ENCODE measurements at places on chromosomes 11 and 22. TPM values are rescaled to one million over a fixed set of nuclear protein-coding genes. Genes with fewer than 3 reads are reported as not detected.

DNA sequence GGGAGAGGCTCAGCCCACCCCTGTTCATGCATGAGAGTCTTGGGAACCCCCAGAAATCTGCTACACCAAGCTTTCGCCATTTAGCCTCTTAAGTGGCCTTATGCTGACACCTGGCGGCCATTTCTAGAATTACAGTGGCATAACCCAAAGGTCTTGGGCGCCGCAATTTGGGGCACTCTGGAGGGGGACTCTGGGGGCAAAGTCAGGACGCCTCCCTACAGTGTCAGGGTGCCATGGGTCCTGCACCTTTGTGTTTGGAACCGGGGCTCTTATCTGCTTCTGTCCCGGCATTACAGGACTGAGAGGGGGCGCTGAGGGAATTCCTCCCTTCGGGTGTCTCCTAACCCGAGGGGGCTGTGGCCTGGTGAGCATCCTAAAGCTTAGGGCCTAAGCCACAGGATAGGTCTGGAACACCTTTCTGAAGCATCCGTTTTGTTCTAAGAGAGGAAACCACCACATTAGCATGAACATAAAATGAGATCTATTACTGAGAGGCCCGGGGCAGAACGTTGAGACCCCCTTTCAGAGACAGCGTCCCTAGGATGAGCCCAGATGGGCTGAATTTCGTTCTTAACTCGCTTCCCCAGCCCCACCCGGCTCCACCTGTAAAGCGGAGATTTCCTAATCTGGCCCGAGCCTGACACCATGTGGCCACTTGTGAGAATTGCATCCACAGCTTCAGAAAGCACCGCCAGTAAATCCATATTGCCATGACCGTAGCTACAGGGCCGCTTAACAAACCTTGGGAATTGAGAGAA, 9.3 kb downstream of the INS start:
- no peaks in the 10 kb centered on the region for H3K27me3 ChIP-seq
- no peak overlapping the region for H3K4me3 ChIP-seq
- no peaks in the 10 kb centered on the region for H3K36me3 ChIP-seq
- peaks cover 7% of the 10 kb centered on the region for H3K4me1 ChIP-seq

Gene RFPL1
- not detected for total RNA-seq

- H3K4me1 ChIP-seq = peaks cover 57% of the 10 kb centered on the region
- H3K27me3 ChIP-seq = no peaks in the 10 kb centered on the region
- H3K27ac ChIP-seq = peak overlapping the region; percentile 92
- H3K36me3 ChIP-seq = no peaks in the 10 kb centered on the region
- peak overlapping the region; percentile 98 for H3K4me3 ChIP-seq
- DNase-seq = peak; percentile 90
Observed at GRCh38 chr11:118436639-118437207, 431 bp downstream of the KMT2A start.

Gene FIBIN
- 6.5 TPM for total RNA-seq

Gene APOBEC3H
- 2.2 TPM for total RNA-seq

GRCh38 chr11:73323464-73323863, 15.4 kb downstream of the ARHGEF17 start:
- peak overlapping the region; percentile 71 for H3K27ac ChIP-seq
- H3K36me3 ChIP-seq = no peaks in the 10 kb centered on the region
- peaks cover 83% of the 10 kb centered on the region for H3K4me1 ChIP-seq
- H3K4me3 ChIP-seq = no peak overlapping the region
- DNase-seq = peak; percentile 82
- H3K27me3 ChIP-seq = no peaks in the 10 kb centered on the region

- no peak for DNase-seq
- H3K4me3 ChIP-seq = no peak overlapping the region
- no peaks in the 10 kb centered on the region for H3K4me1 ChIP-seq
- no peaks in the 10 kb centered on the region for H3K36me3 ChIP-seq
- H3K27ac ChIP-seq = no peak overlapping the region
Observed at GRCh38 chr11:121933294-121933693, 182.7 kb downstream of the BLID start.

GRCh38 chr11:100793525-100793924, 106.4 kb downstream of the ARHGAP42 start:
- H3K4me1 ChIP-seq = no peaks in the 10 kb centered on the region
- H3K36me3 ChIP-seq = no peaks in the 10 kb centered on the region
- no peak overlapping the region for H3K27ac ChIP-seq

- peak overlapping the region; percentile 75 for H3K4me3 ChIP-seq
- no peak for DNase-seq
- H3K36me3 ChIP-seq = no peaks in the 10 kb centered on the region
- H3K27ac ChIP-seq = no peak overlapping the region
- peaks cover 4% of the 10 kb centered on the region for H3K4me1 ChIP-seq
Observed at GRCh38 chr11:82732348-82732733, 1.3 kb downstream of the FAM181B start.

GRCh38 chr11:75319035-75319877, 32.2 kb downstream of the ARRB1 start:
- no peak overlapping the region for H3K27ac ChIP-seq
- no peak for DNase-seq
- H3K27me3 ChIP-seq = no peaks in the 10 kb centered on the region
- H3K36me3 ChIP-seq = peaks cover 41% of the 10 kb centered on the region
- peaks cover 84% of the 10 kb centered on the region for H3K4me1 ChIP-seq

GRCh38 chr22:16949561-16949960, 58.5 kb downstream of the GAB4 start:
- no peaks in the 10 kb centered on the region for H3K36me3 ChIP-seq
- no peak for DNase-seq
- no peaks in the 10 kb centered on the region for H3K4me1 ChIP-seq
- no peak overlapping the region for H3K27ac ChIP-seq
- no peak overlapping the region for H3K4me3 ChIP-seq

DNA sequence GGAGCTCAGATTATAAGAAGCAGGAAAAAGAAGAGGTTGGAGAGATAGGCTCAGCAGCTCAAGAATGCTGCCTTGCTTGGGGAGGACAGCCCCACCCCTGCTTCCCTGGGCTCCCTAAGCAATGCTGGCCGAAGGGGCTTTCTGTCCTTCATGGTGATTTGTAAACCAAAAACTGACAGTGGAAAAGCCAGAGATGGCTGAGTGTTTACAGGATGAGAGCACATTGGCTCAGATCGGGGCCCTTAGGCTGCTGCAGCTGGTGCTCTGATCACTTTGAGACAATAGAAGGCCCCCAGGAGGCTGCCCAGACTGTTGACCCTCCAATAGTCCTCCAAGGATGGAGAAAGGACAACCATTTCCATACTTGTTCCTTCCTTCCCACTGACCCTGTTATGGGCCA, 28.8 kb upstream of the AMOTL1 start:
- no peak overlapping the region for H3K4me3 ChIP-seq
- no peaks in the 10 kb centered on the region for H3K36me3 ChIP-seq
- H3K4me1 ChIP-seq = peaks cover 24% of the 10 kb centered on the region
- no peak for DNase-seq
- no peak overlapping the region for H3K27ac ChIP-seq

GRCh38 chr11:27913650-27914049, 194.3 kb downstream of the KIF18A start:
- no peak overlapping the region for H3K27ac ChIP-seq
- H3K27me3 ChIP-seq = no peaks in the 10 kb centered on the region
- no peak overlapping the region for H3K4me3 ChIP-seq

DNA sequence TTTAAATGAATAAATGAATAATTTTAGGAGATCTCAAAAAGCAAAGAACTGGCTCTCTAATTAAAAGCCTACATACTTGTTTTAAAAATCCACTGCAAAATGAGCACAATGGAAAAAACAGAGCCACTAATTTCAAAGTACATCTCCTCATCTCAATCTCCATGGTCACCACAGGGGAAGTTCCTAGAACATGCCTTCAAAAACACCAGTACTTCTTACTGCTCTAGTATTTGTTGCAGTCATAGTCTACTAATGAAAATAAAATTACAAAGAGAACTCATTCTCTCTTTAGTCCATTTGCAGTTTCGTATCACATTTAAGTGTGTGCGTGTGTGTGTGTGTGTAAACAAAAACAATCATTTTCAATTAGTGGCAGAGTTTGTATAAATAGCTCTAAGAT, 54.0 kb downstream of the PIK3C2A start:
- no peak overlapping the region for H3K4me3 ChIP-seq
- H3K4me1 ChIP-seq = peaks cover 35% of the 10 kb centered on the region
- no peak for DNase-seq
- no peaks in the 10 kb centered on the region for H3K27me3 ChIP-seq
- peak overlapping the region; percentile 53 for H3K27ac ChIP-seq

DNA sequence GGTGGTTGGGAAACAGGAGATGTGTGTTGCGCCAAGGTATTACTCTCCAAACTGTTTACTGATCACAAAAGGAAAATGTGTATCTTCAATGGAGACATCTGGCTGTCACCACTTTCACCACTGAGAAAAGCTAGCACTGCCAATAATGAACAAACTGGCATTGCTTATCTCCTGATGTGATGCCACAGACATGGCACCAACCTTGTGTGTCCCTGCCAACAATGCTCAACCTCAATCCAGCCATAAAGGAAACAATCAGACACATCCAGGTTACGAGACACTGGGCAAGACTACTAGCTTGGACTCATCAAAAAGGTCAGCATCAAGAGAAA, 28.1 kb downstream of the GNB1L start:
- no peak overlapping the region for H3K4me3 ChIP-seq
- no peaks in the 10 kb centered on the region for H3K27me3 ChIP-seq
- no peaks in the 10 kb centered on the region for H3K36me3 ChIP-seq
- no peak for DNase-seq

DNA sequence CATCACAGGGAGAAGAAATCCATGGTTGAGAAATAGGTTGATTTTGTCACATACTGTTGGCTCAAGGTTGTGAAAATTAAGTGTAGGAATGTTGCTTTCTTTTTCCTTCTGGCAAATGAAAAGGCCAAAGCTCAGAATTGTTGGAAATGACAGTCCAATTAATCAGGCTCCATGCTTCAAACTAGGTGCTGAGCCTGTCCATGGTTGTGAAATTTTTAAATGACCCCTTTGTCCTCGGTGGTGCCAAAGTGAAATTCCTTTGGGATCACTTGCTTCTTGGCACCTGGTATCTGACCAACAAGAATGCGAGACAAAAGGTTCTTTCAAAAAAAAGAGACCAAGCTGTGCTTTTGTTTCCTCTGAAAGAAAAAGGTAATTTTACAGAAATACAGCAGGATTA, 451.9 kb downstream of the ETS1 start:
- no peaks in the 10 kb centered on the region for H3K36me3 ChIP-seq
- DNase-seq = no peak
- no peak overlapping the region for H3K27ac ChIP-seq
- H3K27me3 ChIP-seq = no peaks in the 10 kb centered on the region
- no peak overlapping the region for H3K4me3 ChIP-seq

- no peaks in the 10 kb centered on the region for H3K27me3 ChIP-seq
- H3K4me3 ChIP-seq = no peak overlapping the region
- H3K27ac ChIP-seq = no peak overlapping the region
- no peaks in the 10 kb centered on the region for H3K36me3 ChIP-seq
- no peak for DNase-seq
- no peaks in the 10 kb centered on the region for H3K4me1 ChIP-seq
Observed at GRCh38 chr11:17954395-17955252, 58.2 kb downstream of the SERGEF start.

Gene F2
- not detected for total RNA-seq

GRCh38 chr11:44159848-44160721, 64.6 kb downstream of the EXT2 start:
- H3K36me3 ChIP-seq = no peaks in the 10 kb centered on the region
- H3K27me3 ChIP-seq = no peaks in the 10 kb centered on the region
- no peak overlapping the region for H3K27ac ChIP-seq
- no peaks in the 10 kb centered on the region for H3K4me1 ChIP-seq
- no peak for DNase-seq

GRCh38 chr11:72816404-72816990, 2.3 kb downstream of the ATG16L2 start:
- no peaks in the 10 kb centered on the region for H3K27me3 ChIP-seq
- peak overlapping the region; percentile 98 for H3K27ac ChIP-seq
- DNase-seq = peak; percentile 83
- peaks cover 35% of the 10 kb centered on the region for H3K4me1 ChIP-seq
- H3K4me3 ChIP-seq = peak overlapping the region; percentile 95

Gene BARX2
- total RNA-seq = not detected

- H3K4me3 ChIP-seq = no peak overlapping the region
- no peaks in the 10 kb centered on the region for H3K27me3 ChIP-seq
- H3K27ac ChIP-seq = no peak overlapping the region
- no peaks in the 10 kb centered on the region for H3K36me3 ChIP-seq
Observed at GRCh38 chr22:49951000-49951677, 9.4 kb upstream of the PIM3 start.

Gene MAPK12
- 10.2 TPM for total RNA-seq

GRCh38 chr11:66432597-66432996, 6.1 kb downstream of the MRPL11 start:
- no peak overlapping the region for H3K27ac ChIP-seq
- no peak for DNase-seq
- no peaks in the 10 kb centered on the region for H3K4me1 ChIP-seq
- no peaks in the 10 kb centered on the region for H3K27me3 ChIP-seq
- peaks cover 58% of the 10 kb centered on the region for H3K36me3 ChIP-seq
- H3K4me3 ChIP-seq = no peak overlapping the region

- H3K4me1 ChIP-seq = no peaks in the 10 kb centered on the region
- H3K27ac ChIP-seq = no peak overlapping the region
- no peak for DNase-seq
- H3K36me3 ChIP-seq = no peaks in the 10 kb centered on the region
- no peaks in the 10 kb centered on the region for H3K27me3 ChIP-seq
Observed at GRCh38 chr11:110891411-110891810, 179.2 kb upstream of the ARHGAP20 start.

GRCh38 chr22:31144223-31144622, 3.9 kb upstream of the PLA2G3 start:
- no peak for DNase-seq
- no peak overlapping the region for H3K27ac ChIP-seq
- H3K4me1 ChIP-seq = peaks cover 3% of the 10 kb centered on the region
- H3K27me3 ChIP-seq = peaks cover 15% of the 10 kb centered on the region
- H3K36me3 ChIP-seq = no peaks in the 10 kb centered on the region

Gene PRDM11
- total RNA-seq = 21.3 TPM

Gene OR52E8
- total RNA-seq = not detected

GRCh38 chr11:35158701-35159510, 19.9 kb downstream of the CD44 start:
- no peak for DNase-seq
- H3K4me3 ChIP-seq = no peak overlapping the region
- peaks cover 11% of the 10 kb centered on the region for H3K36me3 ChIP-seq
- H3K27me3 ChIP-seq = no peaks in the 10 kb centered on the region
- H3K27ac ChIP-seq = peak overlapping the region; percentile 89
- H3K4me1 ChIP-seq = peaks cover 100% of the 10 kb centered on the region

Data from spleen (tissue), 13 donors.